Stimulated activated memory B cell treated with anti-CD40 and anti-IgM and Interleukin-4, amounts not matched to agents 10 μg/mL and 1 μg/mL and 100 μg/mL, for 72 hours (primary cell): ENCODE measurements at places on chromosomes 5 and 9.

DNA sequence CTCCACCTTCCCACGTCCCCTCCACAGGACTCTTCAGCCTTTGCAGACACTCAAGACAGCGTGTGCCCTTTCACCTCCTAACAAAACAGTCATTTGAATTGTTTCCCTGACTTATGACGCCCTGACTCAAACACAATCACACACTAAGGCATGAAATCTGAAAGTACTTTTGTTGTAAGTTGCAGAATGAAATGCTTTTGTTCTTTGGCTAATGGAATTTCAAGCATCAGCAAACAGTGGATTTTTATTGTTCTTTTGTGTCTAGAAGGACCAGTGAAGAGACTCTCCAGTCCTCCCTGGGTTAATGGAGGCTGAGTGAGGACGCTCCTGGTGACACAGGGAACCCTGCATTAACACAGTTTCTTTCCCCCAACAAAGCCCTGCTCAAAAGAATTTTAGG, 380.1 kb downstream of the CTNND2 start:
- ATAC-seq, result no peak

GRCh38 chr5:150789450-150789849, 10.9 kb downstream of the SMIM3 start:
- ATAC-seq, result no peak

GRCh38 chr5:62149879-62150278, 156.1 kb upstream of the KIF2A start:
- no peak for ATAC-seq

GRCh38 chr5:19067741-19068140, 920.3 kb downstream of the CDH18 start:
- ATAC-seq, result no peak

GRCh38 chr5:50691399-50692016, 25.1 kb downstream of the PARP8 start:
- no peak for ATAC-seq

- no peak for ATAC-seq
These were observed 2.0 kb upstream of the MXD3 start for GRCh38 chr5:177313561-177314259.

GRCh38 chr9:126147936-126148870, 178.4 kb upstream of the MVB12B start:
- ATAC-seq, result no peak

GRCh38 chr5:2353211-2353610, 398.3 kb downstream of the IRX2 start:
- no peak for ATAC-seq

DNA sequence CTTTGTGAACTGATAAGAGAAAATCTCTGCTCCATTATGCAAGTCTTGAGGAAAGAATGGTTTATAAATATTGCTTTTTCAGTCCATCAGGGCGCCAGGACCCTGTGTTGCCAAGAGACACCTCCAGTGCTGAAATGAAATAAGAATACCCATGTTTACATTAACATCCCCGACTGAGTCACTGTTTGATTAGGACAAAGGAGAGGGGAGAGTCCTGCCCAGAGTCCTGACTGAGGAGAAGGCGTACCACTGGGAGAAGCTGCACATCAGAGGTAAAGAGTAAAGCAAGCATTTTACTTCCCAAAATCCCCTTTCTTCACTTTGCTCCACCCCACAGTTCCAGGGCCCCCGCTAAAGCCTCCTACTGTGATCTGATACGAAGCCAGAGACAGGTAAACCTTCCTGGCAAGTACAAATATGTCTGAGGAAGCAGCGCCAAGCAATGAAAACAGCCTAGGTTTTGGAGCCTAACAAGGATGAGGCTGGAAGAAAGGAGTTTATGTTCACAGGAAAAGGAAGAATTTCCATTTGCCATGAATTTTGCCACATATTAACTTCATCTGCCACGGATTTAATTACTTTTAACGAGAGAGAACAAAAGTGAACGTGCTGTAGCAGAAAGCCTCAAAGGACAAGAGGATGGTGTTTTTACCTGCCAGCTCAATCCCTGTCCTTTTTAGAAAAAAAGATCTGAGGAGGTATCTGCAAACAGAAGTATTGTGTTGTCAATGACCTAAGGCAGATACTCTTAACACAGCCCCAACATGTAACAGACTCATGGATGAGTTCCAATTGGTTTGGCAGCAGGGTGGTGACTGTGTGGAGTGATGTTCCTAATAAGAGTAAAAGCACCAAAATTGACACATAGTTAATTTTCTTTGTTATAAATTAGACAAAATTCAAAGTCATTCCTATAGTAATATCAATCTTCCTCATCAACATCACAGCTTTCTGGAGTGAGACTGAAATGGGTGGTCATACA, 209.4 kb upstream of the TLE4 start:
- ATAC-seq, result no peak

- no peak for ATAC-seq
These were observed 14.1 kb upstream of the LURAP1L start for GRCh38 chr9:12760758-12761157.

DNA sequence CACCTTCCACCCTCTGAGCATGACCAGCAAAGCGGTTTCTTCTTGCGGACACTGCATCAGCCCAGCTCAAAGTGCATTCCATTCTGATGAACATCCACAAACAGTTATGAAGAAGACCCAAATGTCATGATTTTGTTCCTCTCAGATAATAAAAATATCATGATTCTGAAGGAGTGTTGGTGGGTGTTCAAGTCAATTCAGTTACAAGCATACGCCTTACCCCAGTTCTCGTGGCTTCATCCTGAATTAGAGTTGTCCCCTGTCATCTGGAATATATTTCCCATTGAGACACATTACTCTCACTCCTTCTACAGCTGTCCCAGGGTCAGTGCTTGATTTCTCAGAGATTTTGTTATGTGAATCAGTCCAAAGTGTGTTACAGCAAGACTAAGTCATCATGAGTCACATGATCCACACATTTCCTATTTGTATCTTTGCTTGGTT, 325.4 kb downstream of the RFX3 start:
- no peak for ATAC-seq
